ENCODE measurements at places on chromosomes 11 and 22.

DNA sequence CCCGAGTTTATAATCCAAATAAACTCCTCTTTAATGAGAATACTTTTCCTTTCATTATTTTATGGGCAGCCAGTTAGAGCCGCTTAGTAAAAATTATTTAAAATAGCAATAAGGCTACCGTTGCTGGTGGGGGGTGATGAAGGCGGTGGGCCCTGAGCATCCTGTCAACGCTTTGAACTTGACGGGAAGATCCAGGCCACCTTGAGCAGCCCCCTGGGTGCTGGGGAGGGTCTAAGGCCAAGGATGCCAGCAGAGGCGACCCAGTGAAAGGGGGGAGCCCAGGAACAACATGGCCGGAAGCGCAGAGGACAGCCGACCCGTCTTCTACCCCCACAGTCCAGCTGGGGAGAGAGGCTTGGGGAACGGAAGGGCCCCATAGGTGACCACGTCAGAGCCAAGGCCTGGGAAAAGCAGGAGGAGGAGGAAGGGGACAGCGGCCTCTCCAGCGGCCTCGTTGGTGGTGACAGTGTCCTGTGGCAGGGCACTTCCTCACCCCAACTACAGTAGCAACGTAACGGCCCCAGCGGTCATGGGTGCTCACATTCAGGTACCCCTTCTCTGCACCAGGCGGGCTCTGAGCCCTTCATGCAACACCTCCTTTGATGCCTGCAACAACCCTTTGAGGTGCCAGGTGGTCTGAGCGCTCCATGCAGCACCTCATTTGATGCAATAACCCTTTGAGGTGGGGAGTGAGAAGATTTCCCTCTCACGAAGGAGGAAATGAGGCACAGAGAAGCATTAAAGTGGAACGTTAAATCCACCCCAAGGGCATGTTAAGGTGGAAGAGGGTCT lies 695.3 kb downstream of the TBC1D22A start:
- DNase-seq, result no peak

GRCh38 chr11:84812471-84812969 lies 814.6 kb downstream of the DLG2 start:
- no peak for DNase-seq

GRCh38 chr22:46107753-46108563 lies 42.4 kb upstream of the PPARA start:
- DNase-seq, result no peak

DNA sequence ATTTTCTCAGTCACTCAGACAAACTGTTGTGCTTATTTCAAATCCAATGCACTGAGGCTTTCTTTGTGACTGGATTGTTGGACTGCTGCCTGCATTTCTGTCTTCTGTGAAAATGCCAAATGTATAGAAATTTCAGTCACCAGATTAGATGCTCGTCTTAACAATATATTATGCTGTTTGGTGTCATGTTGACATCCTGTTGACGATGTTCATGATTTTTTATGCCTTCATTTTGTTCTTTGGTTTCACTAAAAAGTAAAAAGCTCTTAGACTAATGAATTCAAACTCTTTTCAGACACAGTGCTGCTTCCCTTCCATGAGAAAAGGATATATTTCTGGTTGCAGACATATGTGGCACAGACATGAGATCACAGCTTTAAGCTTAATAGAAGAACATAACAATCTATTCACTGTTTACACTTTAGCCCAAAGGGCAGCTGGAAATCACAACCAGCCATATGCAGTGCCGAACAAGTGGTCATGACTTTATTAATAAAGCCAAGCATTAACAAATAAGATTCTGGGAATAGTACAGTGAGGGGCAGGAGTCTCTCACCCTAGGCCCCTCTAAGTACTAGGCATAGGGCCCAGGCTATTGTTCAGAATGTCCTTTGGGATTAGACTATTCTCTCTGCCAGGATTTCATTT lies 9.4 kb upstream of the SOX6 start:
- DNase-seq, result no peak

DNA sequence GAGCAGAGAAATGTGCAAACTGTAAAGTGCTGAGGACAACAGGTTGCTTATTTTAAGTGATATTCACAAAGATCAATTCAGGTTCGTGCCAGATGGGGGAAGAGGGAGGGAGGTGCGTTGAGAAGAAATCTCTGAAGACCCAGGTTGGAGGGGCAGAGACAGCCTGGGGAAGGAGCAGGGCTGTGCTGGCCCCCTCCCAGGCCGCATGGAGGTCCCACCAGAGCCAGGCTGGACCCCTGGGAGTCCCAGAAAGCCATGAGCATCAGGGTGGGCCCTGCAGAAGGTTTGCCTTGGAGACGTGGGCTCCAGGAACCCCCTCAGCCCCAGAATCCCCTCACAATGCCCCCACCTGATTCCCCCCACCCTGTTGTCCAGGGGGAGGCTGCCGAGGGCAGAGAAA lies 47.4 kb downstream of the IGLL1 start:
- no peak for DNase-seq

DNA sequence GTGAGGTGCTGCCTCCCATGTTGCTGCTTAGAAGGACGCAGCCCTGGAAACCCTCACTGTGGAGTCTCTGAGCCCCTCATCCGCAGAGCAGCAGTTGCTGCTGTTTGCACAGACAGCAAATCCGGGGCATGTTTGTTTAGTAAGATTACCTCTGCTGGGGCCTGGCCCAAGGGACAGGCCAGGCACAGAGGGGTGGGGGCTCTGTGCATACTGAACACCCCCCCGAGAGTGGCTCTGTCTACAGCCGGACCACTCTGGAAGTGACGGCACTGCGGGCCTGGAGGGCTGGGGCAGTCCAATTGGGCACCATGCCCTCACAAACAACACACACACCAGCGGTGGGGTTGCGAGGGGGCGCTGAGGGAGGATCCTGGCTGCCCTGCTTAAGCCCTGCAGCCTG lies 22.9 kb upstream of the CCDC188 start:
- DNase-seq, result no peak

- no peak for DNase-seq
Measured at GRCh38 chr22:23124611-23125511, 16.9 kb downstream of the RSPH14 start.

GRCh38 chr11:64241241-64241490 lies 271 bp downstream of the FKBP2 start:
- DNase-seq, result peak; percentile 100

- no peak for DNase-seq
Measured at GRCh38 chr11:114316980-114317786, 21.0 kb downstream of the NNMT start.

DNA sequence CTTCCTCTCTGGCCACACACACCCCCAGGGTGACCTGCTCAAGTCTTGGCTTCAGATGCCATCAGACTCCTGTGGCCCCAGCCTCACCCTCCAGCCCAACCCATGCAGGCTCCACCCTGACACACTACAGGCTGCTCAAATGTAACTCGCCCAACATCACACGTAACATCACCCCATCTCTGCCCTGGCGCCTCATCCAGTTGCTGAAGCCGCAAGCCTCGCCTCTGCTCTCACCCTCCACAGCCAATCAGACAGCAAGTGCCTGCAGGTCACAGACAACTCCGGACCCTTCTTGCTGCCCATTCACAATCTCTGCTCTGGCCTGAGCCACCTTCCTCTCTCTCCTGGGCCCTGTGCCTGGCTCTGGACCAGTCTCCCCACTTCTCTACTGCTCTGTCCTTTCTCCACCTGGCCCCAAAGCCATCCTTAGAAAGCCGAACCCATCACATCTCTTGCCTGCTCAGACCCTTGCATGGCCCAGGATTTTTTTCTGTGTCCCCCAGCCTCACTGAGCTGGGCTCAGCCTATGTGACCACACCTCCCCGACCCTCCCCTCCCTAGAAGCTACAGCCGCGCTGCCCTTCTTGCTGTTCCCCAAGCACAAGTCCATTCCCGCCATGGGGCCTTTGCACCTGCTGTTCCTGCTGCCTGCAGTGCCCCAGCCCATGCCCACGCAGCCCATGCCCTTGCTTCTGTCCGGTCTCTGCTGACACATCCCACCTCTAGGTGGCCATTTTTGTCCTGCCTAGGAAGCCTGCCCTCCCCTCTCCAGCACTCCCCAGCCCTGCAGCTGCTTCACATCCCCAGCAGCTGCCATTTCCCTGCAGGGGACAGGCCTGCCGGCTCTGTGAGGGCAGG lies 333.9 kb downstream of the CTTN start:
- DNase-seq, result no peak

DNA sequence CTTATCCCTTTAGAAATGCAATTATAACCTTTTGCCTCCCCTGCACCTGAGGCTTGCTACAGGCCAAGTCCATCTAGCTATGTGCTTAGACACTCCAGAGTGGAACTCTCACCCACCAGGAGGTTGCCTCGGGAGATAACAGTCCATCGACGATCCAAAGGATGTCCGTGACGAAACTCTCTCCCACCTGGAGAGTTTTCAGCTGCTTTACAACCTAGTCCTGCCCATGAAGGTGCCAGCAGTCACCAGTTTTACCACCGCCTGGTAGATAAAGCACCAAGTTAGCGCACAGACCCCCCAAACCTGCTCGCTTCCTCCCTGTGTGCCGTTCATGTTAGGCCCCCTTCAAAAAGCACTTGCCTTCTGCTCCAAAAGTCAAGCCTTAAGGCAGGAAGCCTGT lies 53.1 kb upstream of the SHISAL1 start:
- no peak for DNase-seq

DNA sequence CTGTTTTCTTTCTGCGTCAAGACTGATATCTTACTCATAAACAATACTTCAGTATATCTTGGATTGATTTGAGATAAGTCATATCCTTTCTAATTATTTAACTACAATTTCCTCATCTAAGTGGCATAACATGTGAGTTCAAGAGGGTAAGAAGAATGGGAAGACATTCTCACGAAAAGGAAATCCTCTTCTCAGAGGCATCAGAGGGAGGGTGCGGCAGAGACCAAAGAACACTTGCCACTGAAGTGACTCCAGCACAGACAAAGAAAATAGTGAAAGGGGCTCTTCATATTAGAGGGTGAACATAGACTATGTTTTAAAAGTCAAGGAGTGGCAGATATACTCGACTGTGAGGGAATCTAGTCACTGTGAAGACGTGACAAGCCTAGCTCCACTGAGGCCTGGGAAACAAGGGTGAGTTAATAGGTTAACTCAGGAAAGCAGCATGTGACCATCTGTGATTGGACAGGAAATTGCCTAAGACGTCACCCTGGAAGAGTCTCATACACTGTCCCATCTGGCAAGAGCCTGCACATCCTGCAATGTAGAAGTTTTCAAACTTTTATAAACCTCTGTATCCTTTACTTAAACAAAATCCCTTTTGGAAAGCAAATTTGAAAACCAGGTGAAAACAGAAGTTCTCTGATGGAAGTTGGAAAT lies 1.9 kb upstream of the MMP1 start:
- no peak for DNase-seq

GRCh38 chr11:60221181-60221580 lies 21.8 kb downstream of the MS4A4E start:
- DNase-seq, result no peak

GRCh38 chr11:89181111-89181510 lies 3.4 kb downstream of the TYR start:
- no peak for DNase-seq

Measured in nephron progenitor cell (in vitro differentiated cells).